Activated CD4-positive, alpha-beta T cell treated with anti-CD3 and anti-CD28 coated beads, Interleukin-2, amount 10 ng/mL, durations not matched to agents 7 days and 5 days (primary cell): ENCODE measurements at places on chromosomes 3 and 15.
A peak's percentile ranks its signal among the peaks of the same experiment; 100 is the strongest.

DNA sequence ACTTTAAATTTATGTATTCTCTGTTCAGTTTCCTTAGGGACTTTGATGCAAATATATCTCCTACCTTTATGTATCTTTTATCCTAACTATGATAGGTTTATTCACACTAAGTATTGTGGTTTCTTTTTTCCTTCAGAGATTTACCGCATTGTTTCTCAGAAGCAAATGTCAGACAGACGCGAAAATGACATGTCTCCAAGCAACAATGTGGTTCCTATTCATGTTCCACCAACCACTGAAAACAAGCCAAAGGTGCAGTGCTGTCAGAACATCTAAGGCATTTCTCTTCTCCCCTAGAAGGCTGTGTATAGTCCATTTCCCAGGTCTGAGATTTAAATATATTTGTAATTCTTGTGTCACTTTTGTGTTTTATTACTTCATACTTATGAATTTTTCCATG lies 18.3 kb downstream of the RAB11A start:
- DNase-seq, result peak; percentile 82

- no peak for DNase-seq
Observed at GRCh38 chr3:195450731-195451229, 8.0 kb upstream of the ACAP2 start.

DNA sequence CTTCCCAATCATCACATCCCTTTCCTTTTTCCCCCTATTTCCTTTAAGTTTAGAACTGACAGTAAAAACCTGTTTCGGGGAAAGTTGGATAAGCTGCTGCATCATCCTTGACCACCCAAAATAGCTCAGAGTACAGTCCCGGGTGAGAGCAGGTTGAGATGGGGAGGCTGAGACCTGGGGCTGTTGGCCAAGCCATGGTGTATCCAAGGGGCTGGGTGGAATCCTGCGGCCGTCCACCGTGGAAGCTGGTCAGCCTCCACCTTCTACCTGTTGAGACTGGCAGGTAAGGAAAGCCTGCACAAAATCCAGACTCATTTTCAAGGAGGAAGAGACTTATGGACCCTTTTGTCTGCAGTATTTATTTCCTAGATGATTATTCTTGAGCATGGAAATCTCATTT lies 128.2 kb upstream of the PLXNA1 start:
- DNase-seq, result no peak

DNA sequence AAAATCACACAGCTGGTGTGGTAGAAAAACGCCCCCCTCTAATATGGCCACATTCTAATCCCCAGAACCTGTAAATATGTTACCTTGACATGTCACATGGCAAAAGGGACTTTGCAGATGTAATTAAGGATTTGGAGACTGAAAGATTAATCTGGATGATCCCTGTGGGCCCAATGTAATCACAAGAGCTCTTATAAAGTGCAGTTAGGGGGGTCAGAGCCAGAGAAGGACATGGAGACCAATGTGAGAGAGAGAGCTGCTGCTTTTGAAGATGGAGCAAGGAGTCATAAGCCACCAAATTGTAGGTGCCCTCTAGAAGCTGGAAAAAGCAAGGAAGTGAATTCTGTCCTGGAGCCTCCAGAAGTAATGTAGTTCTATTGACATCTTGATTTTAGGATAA lies 152.6 kb downstream of the PEX5L start:
- no peak for DNase-seq

DNA sequence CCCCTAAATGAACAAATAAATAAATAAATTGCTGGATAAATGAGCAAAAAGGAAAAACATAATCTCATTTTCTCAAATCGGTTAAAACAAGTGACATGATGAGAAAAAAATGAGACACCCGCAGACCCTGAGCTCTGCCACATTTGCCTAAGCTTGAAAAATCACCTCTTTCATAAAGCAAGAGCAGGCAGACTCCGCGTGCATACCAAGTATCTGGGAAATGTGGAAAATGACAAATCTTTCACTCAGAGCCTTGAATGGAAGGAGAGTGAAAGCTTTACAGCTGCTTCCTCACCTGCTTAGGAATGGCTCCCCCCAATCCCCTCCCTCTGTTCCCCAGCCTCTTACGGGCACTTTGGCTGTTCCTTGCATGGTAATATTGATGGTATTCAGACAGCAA lies 355.5 kb upstream of the SUCLG2 start:
- DNase-seq, result no peak

- no peak for DNase-seq
Observed at GRCh38 chr3:75260-75659, 121.3 kb upstream of the CHL1 start.

GRCh38 chr3:143478115-143478693 lies 358.6 kb downstream of the CHST2 start:
- DNase-seq, result no peak

- DNase-seq, result no peak
Observed at GRCh38 chr3:5210926-5211325, 23.4 kb downstream of the EDEM1 start.

DNA sequence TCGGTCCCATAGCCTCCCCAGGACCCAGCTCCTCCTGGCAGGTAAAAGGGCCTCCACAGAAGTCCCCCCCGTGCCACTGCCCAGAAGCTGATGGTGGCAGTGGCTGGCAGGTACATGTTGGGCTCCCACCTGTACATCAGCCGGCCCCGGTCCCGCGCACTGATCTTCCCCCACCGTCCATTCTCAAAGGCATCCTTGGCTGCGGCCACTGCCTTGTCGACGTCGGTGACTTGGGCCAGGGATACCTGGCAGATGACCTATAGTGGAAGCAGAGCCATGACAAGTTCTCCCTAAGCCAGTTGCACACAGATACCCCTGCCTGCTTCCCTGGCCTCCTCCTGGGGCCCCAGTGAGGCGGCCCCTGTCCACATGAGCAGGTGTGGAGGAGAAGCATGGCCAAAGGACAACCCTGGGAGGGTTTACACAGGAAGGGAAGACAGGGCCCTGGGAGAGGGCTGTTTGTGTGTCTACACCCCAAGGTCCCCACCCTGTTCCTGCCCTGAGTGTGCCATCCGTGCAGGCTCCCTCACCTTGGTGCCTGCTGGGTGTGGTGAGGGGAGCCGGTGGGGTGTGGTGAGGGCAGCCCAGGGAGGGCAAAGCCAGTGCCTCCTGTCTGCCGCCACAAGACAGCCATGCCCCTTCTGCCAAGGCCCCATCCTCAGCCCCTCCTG lies 44.8 kb downstream of the ALDH1L1 start:
- no peak for DNase-seq

GRCh38 chr3:1348547-1348946 lies 255.7 kb downstream of the CNTN6 start:
- DNase-seq, result no peak

DNA sequence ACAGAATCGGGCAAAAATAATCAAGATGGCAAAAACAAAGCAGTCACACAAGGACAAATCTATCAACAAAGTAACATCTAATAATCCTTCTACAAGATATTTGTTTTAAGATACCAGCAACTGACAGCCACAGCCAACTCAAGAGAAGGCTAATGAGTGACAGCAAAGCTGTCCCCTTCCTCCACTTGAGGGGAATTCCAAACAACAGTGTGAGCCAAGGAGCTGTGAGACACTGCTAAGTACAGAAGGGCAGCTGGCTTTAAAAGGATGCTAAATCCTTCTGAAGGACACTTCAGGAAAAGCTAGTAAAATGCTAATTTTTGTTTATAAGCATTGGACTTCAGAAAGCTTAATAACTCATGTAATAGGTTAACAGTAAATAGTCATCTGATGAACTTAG lies 120.3 kb upstream of the GOLGA8J start:
- no peak for DNase-seq

- no peak for DNase-seq
Observed at GRCh38 chr3:47964740-47965139, 51.5 kb downstream of the MAP4 start.

GRCh38 chr3:32552013-32552412 lies 18.6 kb downstream of the DYNC1LI1 start:
- no peak for DNase-seq

- no peak for DNase-seq
Observed at GRCh38 chr15:55928955-55929354, 64.5 kb downstream of the NEDD4 start.

DNA sequence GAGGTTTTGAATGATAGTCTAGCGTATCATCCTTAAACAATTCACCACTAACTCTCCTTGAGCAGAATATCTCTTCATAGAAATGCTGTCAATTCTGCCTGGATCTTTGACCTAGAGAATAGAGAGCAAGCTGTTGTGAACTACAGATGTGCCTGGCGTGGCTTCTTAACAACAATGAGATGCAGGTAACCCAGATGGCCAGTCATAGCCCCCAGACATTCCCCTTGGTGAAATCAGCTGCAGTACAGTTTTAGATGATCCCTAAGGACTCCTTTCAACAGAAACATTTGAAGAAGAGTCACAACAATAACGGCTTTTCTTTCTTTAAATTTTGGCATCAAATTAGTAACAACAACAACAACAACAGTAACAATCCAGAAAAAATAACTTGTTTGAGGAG lies 1041.3 kb downstream of the ROBO1 start:
- no peak for DNase-seq

DNA sequence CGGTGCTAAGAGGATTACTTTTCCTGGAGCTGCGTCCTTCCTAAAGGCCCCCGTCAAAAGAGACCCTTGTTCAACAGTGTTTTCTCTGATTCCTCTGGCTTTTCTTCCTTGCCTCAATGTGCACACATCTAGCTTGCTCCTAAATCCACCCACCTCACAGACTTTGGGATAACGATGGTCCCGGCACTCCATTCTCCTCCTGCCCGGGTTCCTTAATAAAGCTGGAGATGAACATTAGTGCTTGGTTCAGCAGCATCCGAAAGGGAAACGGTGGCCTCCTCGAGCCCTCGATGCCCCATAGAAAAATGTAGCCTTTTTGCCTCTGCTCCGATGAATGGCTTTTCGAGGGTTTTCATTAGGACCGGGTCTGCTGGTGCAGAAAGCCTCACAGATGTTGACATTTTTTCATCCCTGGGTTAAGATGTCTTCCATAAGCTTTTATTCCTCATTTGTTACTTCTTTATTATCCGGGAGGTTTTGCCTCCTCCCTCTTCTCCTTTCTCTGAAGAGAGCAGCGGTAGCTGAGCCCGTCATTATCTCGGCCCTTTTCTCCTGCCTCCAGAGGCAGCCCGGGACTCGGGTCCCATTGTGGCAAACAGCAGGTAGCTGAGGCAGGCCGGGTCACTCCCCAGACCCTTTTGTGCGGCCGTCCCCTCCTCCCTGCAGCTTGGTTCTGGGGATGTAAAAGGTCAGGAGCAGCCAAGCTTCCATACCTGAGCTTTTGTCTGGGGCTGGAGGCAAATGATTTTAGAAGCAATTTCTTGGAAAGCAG lies 64.6 kb downstream of the CPN2 start:
- DNase-seq, result no peak

DNA sequence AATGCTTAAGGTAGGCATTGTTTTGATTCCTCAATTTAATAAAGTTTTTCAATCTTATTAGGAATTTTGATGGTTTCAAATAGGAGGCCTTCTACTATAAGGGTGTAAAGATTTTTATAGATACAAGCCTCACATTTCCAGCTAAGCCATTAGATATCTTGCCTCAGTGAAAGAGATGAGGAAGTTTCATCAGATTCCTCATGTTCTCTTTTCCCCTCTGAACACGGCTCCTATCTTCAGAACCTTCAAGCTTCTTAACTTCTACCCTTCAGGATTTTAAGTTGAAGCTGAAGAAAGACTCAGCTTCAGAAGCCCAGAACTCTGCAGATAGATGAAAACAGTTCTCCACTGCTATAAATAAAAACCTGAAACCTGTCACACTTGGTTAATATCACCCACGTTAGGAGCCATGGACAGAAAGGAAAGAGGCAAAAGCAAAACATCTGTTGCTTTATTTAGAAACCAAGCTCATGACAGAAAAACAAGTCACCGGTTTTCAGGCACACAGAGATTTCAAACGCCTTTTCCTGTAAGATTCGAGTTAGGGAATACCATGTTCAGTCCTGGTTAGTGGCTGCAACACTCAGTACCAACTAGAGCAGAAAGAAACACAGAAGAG lies 82.2 kb upstream of the GOLGA8B start:
- no peak for DNase-seq

DNA sequence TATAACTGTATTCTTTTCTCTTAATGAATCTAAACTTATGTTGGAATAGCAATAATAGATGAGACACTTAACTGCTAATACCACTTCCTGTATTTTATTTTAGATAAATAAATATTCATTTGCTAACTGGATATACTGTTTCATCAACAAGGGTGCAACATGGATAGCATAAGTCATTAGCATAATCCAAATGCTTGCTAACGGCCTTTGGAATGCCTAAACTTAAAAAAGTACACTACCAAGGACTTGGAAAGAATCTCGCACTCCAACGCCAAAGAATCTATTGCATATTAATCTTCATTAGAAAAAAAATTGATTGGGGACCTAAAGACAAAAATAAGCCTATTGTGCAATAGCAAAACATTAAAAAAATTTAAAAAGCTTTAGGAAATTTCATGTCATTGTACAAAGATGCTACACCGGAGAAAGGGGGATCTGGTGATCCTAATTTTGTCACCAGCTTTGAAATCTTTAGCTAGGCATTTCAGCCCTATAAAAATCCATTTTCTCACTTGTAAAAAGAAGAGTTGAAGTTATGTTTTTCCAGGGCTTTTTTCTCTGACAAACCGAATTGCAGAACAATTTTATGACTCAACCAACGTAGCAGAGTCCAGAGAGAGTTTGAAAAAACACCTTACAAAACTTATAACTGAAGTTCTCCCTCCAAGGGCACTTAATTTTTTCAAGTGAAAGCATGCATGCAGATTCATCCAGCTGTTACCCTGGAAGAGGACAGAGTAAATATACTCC lies 4.1 kb downstream of the VGLL3 start:
- no peak for DNase-seq

DNA sequence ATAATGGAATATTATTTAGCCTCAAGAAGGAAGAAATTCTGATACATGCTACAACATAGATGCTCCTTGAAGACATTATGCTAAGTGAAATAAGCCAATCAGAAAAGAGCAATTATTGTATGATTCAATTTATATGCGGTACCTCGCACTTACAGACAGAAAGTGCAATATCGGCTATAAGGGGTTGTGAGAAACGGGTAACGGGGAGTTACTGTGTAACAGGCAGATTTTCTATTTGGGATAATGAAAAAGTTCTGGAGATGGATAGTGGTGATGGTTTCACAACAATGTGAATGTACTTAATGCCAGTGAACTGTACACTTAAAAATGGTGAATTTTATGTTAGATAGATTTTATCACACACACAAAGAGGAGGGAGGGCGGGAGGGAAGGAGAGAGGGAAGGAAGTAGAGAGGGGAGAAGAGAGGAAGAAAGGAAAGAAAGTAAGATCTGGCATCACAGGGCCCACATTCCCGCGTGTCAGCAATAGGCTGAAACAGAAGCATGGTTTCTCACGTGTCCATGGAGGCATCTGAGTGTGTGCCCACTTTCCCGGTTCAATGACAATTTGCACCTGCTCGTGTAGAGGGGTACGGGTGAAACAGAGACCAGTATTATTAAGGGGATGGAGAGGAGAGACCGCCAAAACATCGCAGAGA lies 700 bp upstream of the BLM start:
- DNase-seq, result no peak

- DNase-seq, result no peak
Observed at GRCh38 chr3:194244167-194244566, 107.0 kb downstream of the CPN2 start.

DNA sequence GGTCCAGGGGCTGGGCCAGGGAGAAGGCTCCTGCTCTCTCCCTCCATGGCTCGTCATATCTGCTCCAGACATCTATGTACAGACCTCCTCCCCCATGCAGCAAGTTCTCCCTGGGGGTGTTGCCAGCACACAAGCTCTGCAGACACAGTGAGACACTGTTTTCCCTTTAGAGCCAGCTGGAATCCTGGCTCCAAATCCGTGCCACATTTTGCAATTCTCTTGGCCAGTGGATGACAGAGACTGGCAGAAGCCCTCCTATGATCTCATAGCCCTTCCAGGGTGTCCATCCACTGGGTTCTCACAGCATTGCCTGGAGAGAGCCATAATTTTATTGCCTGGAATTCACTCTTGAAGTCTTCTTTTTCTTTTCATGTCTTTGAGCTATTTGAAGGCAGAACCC lies 203.9 kb downstream of the TLE3 start:
- DNase-seq, result no peak
